ENCODE measurements at places on chromosomes 16 and 17. TPM values are rescaled to one million over a fixed set of nuclear protein-coding genes. Genes with fewer than 3 reads are reported as not detected.

GRCh38 chr16:17375461-17376304, 95.1 kb downstream of the XYLT1 start:
- H3K36me3 ChIP-seq, result no peaks in the 10 kb centered on the region
- DNase-seq, result peak; percentile 73

DNA sequence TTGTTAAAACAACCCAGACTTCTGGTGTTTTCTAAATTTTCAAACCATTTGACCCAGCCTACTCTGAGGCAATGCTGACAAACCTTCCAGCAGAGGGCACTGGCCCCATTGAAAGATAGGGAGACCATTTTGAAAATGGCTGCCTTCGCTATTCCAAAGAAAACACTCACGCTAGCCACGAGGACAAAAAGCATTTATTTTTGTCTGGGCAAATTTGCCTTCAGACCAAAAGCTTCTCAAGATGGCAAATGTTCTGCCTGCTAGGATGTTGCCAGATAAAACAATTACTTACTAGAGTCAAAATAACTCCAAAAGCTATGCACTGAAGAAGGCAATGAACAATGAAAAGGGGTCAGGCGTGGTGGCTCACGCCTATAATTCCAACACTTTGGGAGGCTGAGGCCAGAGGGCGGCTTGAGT, 296.7 kb upstream of the IRX5 start:
- H3K27me3 ChIP-seq, result no peaks in the 10 kb centered on the region
- no peak overlapping the region for H3K27ac ChIP-seq
- no peaks in the 10 kb centered on the region for H3K4me1 ChIP-seq
- no peak overlapping the region for H3K4me3 ChIP-seq
- H3K36me3 ChIP-seq, result no peaks in the 10 kb centered on the region

DNA sequence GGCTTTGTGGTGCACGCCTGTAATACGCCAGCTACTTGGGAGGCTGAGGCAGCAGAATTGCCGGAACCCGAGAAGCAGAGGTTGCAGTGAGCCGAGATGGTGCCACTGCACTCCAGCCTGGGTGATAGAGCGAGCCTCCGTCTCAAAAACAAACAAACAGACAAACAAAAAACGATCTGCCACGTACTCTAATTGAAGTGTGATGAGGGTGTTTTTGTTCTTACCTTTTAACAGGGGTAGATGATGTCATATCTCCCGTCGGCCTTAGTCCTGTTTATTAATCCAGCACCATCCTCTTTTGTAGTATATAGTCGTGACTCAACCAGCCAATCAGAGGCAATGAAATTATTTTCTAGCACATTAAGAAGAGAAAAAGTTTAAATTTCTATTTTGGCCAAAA, 58.5 kb downstream of the IQCK start:
- no peaks in the 10 kb centered on the region for H3K27me3 ChIP-seq
- H3K4me1 ChIP-seq, result no peaks in the 10 kb centered on the region

DNA sequence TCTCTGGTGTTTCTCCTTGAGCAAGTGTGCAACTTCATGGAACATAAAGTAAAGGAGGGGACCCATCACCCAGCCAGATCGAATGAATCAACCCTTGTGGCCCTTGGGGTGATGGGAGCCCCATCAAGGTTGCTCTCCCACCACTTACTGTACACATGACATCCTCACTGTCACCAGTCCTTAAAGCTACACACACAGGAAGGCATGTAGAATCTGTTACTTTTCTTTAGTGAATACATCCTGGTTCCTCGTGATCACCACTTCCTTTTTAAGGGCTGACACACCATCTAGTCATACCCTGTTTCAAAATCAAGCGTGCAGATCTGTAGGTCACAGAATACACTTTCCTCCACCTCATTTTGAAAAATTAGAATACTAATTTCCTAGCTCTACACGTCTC, 22.6 kb upstream of the MPHOSPH6 start:
- DNase-seq, result no peak
- no peaks in the 10 kb centered on the region for H3K4me1 ChIP-seq
- H3K4me3 ChIP-seq, result no peak overlapping the region

- DNase-seq, result no peak
- no peaks in the 10 kb centered on the region for H3K36me3 ChIP-seq
- no peak overlapping the region for H3K27ac ChIP-seq
- H3K4me1 ChIP-seq, result no peaks in the 10 kb centered on the region
- no peak overlapping the region for H3K4me3 ChIP-seq
Measured at GRCh38 chr16:86982912-86983311, 334.3 kb downstream of the C16orf95 start.

GRCh38 chr17:48671697-48672171, 45.6 kb upstream of the HOXB9 start:
- no peaks in the 10 kb centered on the region for H3K27me3 ChIP-seq
- no peak overlapping the region for H3K4me3 ChIP-seq
- no peak overlapping the region for H3K27ac ChIP-seq
- no peaks in the 10 kb centered on the region for H3K4me1 ChIP-seq

GRCh38 chr16:19102187-19102872, 11.4 kb upstream of the ITPRIPL2 start:
- no peaks in the 10 kb centered on the region for H3K27me3 ChIP-seq
- no peak overlapping the region for H3K27ac ChIP-seq
- no peak for DNase-seq
- no peak overlapping the region for H3K4me3 ChIP-seq
- H3K36me3 ChIP-seq, result no peaks in the 10 kb centered on the region

The CTRB2 gene
- 0.34 TPM for polyA plus RNA-seq

The YPEL3 gene
- polyA plus RNA-seq, result 39.6 TPM

- H3K27ac ChIP-seq, result no peak overlapping the region
- H3K4me3 ChIP-seq, result no peak overlapping the region
- no peaks in the 10 kb centered on the region for H3K36me3 ChIP-seq
- no peaks in the 10 kb centered on the region for H3K27me3 ChIP-seq
- no peak for DNase-seq
- no peaks in the 10 kb centered on the region for H3K4me1 ChIP-seq
Measured at GRCh38 chr17:71142333-71142732, 973.0 kb downstream of the KCNJ2 start.

GRCh38 chr17:78991017-78991738, 11.5 kb upstream of the LGALS3BP start:
- no peak for DNase-seq
- H3K36me3 ChIP-seq, result peaks cover 15% of the 10 kb centered on the region
- no peaks in the 10 kb centered on the region for H3K27me3 ChIP-seq
- H3K4me1 ChIP-seq, result peaks cover 2% of the 10 kb centered on the region
- H3K4me3 ChIP-seq, result no peak overlapping the region
- no peak overlapping the region for H3K27ac ChIP-seq

The EVI2B gene
- polyA plus RNA-seq, result 6.7 TPM

The CACNG1 gene
- not detected for polyA plus RNA-seq

- H3K36me3 ChIP-seq, result peaks cover 79% of the 10 kb centered on the region
- H3K4me1 ChIP-seq, result peaks cover 5% of the 10 kb centered on the region
- H3K27me3 ChIP-seq, result no peaks in the 10 kb centered on the region
- no peak for DNase-seq
- H3K4me3 ChIP-seq, result peak overlapping the region; percentile 77
Measured at GRCh38 chr16:30775131-30775391, 11.9 kb downstream of the ZNF629 start.

The BANP gene
- 11.8 TPM for polyA plus RNA-seq
